CD4-positive, alpha-beta T cell treated with Interleukin-6 for 4 hours (primary cell): ENCODE measurements at places on chromosomes 12 and 14.

DNA sequence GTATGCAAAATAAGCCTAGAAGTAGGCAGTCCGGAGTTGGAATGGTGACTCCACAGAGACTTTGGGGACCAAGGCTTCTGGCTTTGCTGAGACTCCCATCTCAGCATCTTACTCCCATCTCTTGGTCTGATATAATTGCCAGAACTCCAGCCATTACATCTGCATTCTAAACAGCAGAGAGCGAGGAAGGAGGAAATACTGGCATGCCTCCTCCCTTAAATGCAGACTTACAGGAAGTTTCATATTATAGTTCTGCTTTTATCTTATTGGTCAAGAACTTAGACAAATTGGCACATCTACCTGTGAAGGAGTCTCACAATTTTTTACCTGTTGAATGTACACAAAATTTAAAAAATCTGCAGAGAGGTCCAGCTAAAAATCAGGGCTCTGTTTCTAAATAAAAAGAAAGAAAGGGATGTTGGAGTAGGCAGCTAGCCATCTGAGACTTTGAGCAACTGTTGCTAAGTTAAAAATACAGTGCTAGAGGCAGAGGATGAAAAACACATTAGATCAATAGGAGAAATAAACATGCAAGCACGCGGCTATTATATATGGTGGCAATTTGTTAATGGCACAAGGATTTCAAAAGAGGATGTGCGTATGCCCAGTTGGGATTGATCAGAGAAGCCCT is 209.9 kb upstream of the HMGA2 start:
- DNase-seq, result no peak

- DNase-seq, result no peak
Measured at GRCh38 chr12:44716711-44717110, 159.4 kb downstream of the NELL2 start.

GRCh38 chr14:80074900-80075574 is 136.3 kb downstream of the DIO2 start:
- DNase-seq, result no peak

GRCh38 chr12:128737292-128737966 is 86.3 kb downstream of the SLC15A4 start:
- DNase-seq, result no peak

DNA sequence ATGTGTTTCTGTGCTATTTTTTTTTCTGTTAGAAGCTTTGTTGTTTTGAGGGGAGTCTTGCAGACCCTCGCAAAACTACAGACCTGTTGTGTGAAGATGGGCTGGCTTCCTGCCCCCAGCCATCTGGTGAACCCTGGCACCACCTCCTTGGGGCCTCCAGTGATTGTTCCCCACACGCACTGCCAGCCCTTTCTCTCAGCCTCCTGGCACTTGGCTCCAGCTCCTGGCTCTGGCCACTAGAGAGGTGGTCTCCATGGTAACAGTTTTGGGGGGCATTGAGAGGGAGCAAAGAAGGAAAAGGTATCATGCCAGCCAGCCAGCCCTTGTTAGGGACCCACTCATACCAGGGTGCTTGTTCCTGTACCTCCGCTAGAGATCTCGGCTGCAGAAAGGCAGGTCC is 176.4 kb upstream of the RPH3A start:
- no peak for DNase-seq

DNA sequence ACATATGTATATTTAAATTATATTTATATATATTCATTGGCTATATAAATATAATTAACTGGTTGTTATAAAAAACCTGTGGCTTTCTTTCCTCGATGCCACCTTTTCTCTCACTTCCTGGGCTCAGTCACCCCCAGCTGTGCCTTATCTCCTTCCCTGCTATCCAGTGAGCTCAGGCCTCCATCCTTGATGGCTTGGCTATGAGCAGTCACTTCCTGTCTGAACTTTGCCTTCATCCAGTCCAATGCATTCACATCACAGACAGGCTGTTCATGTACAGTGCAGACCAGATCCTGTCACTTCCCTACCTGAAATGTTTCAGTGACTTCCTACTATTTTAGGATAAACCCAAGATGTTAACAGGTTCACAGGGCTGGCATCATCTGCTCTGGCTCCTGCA is 115.3 kb upstream of the PRB2 start:
- no peak for DNase-seq

DNA sequence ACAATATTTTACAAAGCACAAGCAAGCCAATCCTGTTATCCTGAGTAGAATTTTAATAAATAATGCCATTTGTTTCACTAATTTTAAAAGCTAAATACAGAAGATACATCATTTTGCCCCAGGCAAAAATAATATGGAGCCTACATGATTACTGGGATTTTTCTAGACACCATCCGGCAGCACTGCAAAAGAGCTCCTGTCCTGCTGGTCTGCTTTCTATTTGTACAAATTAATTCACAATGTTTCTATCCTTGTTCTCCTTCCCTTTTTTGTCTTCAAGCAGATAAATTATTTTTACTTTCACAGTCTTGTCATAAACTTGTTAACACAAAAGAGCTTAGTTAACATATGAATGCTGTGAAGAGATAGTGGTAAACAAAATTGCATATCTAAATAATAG is 4.6 kb downstream of the SIX1 start:
- no peak for DNase-seq

GRCh38 chr14:30935445-30935844 is 61.1 kb downstream of the COCH start:
- DNase-seq, result no peak

GRCh38 chr14:104087505-104087904 is 2.0 kb downstream of the ASPG start:
- DNase-seq, result no peak

GRCh38 chr14:49637534-49638078 is 2.6 kb upstream of the DNAAF2 start:
- no peak for DNase-seq

DNA sequence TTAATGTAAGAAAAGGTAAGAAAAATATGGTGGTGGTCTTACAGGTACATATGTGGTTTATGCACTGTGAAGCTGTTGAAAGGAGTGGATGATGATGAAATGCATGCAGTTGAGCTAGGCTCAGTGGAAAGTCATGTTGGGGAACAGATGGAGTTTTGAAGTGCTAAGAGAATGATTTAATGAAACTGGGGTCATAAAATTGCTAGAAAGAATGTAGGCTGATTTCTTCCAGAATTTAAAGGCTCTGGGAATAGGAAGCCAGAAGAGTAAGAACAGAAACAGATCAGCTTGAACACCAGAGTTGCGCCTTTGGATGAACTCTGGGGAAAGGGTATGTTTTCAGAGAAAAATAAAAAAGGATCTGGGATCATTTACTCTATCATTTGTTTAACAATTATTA is 146.5 kb downstream of the MON2 start:
- DNase-seq, result no peak

DNA sequence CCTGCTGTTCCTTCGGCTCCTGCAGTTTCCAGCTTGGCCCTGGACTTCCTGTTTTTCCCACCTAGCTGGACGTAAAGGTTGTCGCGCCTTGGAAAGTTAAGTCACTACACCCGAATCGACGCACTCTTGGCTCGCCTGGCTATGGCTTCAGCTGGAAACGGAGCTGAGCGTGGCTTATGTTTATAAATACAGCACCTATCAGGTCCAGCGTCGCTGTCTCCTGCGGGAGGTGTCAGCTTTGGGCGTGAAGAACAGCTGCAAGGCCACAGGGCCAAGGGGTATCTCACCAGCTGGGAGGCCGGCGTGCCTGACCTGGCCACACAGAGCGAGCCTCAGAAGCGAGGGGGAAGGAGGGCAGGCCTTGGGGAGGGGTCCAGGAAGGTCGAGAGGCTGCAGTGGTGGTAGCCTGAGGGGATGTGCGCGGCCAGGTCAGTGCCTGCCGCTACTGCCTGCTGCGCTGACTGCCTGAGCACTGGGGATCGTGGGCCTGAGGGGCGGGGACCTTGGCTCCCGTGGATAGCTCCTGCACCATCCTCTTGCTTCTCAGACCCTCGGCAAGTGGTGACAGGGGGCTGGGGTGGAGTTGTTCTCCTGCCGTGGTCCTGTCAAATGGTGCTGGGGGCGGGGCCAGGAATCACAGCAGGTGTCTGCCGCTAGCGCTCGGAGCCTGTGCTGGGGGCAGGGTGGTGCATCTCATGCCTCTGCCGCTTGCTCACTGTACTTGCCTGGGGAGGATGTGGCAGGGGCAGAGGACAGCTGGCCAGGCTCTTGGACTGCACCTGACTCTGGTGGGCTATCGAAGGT is 12.5 kb downstream of the PACS2 start:
- DNase-seq, result no peak

- no peak for DNase-seq
Measured at GRCh38 chr12:78002878-78003277, 172.2 kb downstream of the NAV3 start.

DNA sequence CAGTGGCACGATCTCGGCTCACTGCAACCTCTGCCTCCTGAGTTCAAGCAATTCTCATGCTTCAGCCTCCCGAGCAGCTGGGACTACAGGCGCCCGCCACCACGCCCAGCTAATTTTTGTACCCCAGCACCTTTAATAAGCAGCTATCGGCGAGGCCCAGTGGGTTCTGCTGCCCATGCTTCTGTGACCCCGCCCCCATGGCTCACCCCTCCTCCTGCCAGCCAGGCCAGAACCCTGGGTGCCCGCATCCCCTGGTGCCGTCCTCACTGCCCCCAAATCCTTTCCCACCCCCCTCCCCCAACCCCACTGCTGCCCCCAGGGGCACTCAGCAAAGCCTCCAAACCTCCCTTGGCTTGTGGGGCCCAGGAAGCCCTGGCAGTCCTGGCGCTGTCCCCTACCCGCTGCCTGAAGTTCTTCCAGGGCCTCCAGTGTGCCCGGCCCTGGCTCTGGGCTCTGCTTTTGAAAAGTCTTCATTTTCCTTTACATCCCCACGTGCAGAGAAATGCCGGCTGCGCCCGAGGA is 14.5 kb downstream of the BAG5 start:
- no peak for DNase-seq

- DNase-seq, result no peak
Measured at GRCh38 chr12:56257491-56258067, 605 bp downstream of the ANKRD52 start.

GRCh38 chr12:124601706-124602105 is 34.3 kb upstream of the NCOR2 start:
- DNase-seq, result no peak

- no peak for DNase-seq
Measured at GRCh38 chr14:102580550-102581110, 11.8 kb upstream of the RCOR1 start.

DNA sequence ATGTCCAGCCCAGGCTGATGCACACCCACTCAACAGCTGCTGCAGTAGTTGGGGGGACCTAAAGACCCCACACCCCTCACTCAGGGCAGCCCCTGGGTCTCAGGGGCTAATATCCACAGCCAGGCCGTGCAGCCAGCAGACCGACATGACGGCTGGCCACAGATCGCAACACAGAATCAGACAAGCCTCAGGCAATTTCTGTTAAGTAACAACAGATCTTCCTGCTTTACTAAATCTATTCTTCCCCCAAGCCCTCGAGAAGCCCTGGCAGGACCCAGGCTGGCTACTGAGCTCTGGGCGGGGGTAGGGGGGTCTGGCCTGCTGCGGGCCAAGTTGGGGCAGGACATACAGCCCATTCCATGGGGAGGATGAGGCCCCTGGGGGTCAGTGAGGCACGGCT is 28.0 kb upstream of the NUDT14 start:
- no peak for DNase-seq

- DNase-seq, result no peak
Measured at GRCh38 chr14:64591809-64592208, 42.0 kb downstream of the PPP1R36 start.

GRCh38 chr14:96945721-96946120 is 148.5 kb downstream of the VRK1 start:
- no peak for DNase-seq

DNA sequence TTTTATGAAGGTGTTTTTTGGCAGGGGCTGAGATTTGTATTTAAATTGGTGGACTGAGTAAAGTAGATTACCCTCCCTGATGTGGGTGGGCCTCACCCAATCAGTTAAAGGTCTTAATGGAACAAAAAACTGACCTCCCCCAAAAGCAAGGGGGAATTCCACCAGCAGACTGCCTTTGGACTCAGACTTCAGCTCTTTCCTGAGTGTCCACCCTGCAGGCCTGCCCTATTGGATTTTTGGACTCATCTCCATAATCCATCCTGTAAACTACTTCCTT is 228.4 kb upstream of the CAND1 start:
- no peak for DNase-seq

DNA sequence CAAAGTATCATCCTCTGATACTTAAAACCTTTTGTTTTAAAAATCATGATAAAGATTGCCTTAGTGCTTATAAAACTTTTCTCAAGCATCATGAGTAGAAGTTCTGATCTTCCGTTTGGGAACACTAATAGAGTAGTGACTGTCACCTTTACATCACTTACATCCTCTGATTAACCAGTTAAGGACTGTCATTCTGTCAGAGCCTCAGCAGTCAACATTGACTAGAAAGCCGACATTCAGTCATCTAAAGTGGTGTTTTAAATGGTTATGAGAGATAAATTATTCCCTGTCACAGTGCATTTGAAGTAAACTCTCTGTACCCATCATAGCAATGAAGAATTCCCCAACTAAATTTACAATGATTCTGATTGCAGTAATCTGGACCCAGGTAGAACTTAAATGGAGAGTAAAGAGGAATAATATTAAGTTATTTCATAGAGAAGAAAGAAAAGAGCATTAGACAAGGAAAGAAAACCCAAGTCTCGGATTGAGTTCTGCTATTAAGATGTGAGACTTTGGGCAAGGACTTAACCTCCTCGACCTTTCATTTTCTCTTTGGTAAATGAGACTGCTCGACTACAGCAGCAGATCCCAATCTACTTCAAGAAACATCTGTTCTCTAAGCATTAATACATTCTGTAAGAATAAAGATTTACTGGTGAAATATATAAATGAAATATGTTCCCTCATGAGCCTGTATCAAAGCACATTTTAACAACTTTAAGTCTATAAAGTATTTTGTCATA is 563.9 kb upstream of the LMO3 start:
- no peak for DNase-seq

GRCh38 chr14:36718216-36718615 is 56.6 kb downstream of the PAX9 start:
- no peak for DNase-seq

- DNase-seq, result no peak
Measured at GRCh38 chr12:8834230-8834629, 11.8 kb downstream of the A2ML1 start.

DNA sequence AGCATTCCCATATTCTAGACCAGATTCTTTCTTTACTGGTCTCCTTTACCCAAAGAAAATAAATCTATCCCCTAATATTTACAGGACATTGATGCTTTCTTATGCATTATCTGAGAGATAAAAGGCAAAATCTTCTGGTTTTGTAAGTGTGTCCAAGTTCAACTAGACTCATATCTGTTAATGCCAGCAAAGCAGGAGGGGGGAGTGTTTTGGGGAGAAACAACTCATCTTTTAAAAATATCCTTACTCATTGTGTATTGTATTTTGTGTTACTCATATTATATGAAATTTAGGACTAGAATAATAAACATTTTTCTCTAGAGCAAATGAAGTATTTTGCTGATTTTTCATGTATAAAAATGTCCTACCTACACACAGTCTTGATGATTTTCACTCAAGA is 54.8 kb downstream of the SAMD4A start:
- DNase-seq, result no peak

GRCh38 chr12:129848876-129849275 is 54.9 kb downstream of the TMEM132D start:
- DNase-seq, result no peak

GRCh38 chr14:78974691-78975090 is 804.5 kb downstream of the NRXN3 start:
- no peak for DNase-seq
